ENCODE measurements at places on chromosomes 4 and X. TPM values are rescaled to one million over a fixed set of nuclear protein-coding genes. Genes with fewer than 3 reads are reported as not detected.

SAGE1 gene
- not detected for total RNA-seq

HTR2C gene
- not detected for total RNA-seq

TMA16 gene
- 29.6 TPM for total RNA-seq

SYNPO2 gene
- total RNA-seq = 0.46 TPM

MMGT1 gene
- total RNA-seq = 23.8 TPM

CFAP99 gene
- total RNA-seq = not detected

USP17L26 gene
- not detected for total RNA-seq

PCYT1B gene
- 2.2 TPM for total RNA-seq

PRSS12 gene
- total RNA-seq = 22.8 TPM

FHIP1A gene
- total RNA-seq = 19.1 TPM

SNCA gene
- total RNA-seq = 44.6 TPM

SNX25 gene
- 10.5 TPM for total RNA-seq

CCDC158 gene
- not detected for total RNA-seq

PAGE4 gene
- not detected for total RNA-seq

RASSF6 gene
- 1.2 TPM for total RNA-seq

DNA sequence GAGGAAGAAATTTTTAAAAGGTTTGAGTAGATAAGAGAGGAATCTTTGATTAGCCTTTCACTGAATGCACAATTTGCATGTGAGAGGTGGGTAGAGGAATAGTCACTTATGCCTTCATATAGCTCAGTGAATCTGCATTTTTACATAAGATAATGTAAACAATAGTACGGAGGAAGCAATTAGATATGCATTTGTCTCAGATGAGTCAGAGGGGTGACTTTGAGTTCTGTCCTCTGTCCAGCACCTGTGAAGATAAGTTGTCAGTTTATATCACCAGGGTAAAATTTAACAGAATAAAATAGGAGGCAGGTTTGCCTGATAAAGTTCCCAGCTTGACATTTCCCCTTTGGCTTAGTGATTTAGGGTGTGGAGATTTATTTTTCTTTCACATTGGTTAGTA lies 841.9 kb downstream of the PCDH18 start:
- no peak for DNase-seq

DNA sequence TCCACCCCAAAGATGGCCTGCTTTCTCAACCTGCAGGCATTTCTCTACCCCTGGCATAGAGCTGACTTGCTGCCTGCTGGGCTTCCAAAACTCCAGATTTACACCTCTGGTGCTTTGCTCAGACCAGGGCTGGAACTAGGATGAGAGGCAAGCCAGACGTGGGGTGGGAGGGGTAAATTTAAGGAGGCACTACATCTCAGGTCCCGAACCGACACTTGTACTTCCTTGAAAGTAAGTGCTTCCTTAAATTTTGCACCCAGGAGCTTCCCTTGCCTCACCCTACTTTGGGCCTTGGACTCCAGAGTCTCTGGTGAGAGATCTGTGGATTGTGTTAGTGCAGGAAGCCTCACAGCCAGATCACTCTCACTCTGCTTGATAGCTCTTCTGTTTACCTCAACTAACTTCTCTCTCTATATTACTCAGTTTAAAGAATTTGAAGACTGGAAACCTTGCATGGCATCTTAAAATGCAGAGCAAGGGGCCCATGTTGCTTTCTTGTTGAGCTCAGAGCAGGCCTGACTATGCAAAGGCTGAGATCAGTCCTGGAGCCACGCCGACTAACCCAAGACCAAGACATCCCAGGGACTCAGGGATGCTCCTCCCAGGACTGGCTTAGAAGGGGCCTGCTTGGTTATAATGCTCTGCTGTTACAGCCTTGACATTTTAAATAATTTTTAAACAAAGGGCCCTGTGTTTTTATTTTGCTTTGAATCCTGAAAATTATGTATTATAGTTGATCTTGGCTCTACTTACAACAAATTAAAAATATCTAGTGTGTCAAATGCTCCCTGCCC lies 145.0 kb upstream of the LEF1 start:
- no peak for DNase-seq

DNA sequence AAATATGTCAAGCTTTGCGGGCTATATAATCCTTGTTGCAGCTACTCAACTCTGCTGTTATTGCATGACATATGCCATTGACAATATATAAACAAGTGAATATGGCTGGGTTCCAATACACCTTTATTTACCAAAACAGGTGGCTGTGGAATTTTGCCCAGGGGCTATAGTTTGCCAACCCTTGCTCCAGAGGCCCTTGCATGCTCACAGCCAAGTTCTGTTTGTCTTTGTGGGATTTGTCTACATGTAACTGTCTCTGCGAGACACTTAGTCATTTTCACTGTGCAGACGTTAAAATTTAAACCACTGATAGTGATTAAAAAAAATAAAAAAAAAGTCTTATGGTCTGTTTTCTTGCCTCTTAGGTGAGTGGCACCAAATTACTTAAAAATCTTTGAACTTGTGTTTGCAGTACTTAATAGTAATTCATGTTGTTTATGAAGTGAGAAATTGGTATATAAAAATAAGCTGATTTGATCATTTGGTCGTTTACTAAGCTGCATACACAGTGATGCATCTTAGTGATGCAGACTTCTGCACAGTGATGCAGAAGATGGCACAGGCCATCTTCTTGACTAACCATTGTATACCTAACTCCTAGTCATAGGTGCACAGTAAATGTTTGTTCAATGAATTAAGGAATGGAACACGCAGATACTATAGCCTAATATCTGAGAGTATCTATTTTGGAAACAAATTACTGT lies 170.9 kb downstream of the FRMPD4 start:
- no peak for DNase-seq

DNA sequence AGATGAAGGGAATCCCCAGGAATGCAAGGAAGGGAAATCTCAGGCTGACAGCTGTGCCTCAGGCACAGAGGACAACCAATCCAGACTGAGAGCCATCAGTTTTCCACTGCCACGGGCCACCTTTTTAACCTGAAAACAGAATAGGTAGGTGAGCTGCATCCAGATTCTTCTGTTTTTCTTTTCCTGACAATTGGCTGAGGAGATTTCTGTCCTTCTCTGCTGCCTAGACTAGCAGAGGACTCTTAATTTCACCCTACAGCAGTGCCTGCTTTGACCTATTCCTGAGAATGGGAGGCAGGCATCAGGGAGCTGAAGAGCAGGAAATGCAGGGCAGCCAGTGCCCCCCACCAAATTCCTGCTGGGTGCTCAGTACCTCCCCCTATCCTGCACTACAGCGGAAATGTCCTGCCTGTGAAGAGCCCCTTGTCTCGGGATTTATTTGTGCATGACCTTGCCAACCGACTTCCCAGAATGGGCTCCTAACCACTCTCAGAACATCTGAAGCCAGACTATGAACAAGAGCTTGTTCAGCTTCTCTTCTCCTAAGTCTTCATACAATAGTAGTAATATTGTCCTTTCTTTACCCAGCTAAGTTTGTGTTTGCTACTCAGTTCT lies 65.1 kb downstream of the CASK start:
- DNase-seq = no peak

- no peak for DNase-seq
Observed at GRCh38 chr4:185016101-185016940, 2.0 kb upstream of the HELT start.

GRCh38 chrX:112868586-112868985 lies 28.0 kb upstream of the AMOT start:
- DNase-seq = no peak

- no peak for DNase-seq
Observed at GRCh38 chr4:5742388-5742787, 31.4 kb downstream of the EVC start.

DNA sequence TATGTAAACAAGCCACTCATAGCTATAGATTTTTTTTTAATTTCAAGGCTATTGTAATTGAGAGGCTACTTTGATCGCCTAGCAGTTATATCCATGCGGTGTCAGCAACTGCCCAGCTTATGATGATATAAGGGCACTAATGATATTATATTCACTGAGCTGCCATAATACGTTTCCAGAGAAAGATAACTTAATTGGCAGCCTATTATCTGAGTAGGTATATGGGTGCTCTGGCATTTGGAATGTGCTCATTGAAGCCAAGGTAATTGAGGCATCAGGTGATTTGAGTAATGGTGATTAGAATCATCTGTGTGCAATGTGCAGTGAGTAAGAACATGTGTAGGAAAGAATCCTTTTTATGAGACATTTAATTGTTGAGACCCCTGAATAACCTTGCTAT lies 490.0 kb downstream of the CENPC start:
- DNase-seq = no peak

DNA sequence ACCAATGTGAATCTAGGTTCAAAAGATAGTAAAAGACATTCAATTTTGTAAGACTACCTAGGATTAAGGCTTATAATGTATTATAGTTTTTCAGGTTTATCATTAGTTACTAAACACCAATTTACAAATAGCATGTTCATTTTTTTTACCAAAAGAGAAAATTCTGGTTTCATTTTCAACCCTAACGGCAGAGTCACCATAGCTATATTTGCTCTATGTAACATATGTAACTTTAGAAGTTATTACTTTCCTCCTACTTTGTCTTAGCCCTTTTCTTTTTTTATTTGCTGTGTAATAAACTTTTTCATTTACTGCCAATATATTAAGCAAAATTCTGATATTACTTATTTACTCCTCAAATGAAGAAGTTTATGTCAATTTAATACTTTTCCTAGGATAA lies 639.6 kb downstream of the ARAP2 start:
- no peak for DNase-seq

DNA sequence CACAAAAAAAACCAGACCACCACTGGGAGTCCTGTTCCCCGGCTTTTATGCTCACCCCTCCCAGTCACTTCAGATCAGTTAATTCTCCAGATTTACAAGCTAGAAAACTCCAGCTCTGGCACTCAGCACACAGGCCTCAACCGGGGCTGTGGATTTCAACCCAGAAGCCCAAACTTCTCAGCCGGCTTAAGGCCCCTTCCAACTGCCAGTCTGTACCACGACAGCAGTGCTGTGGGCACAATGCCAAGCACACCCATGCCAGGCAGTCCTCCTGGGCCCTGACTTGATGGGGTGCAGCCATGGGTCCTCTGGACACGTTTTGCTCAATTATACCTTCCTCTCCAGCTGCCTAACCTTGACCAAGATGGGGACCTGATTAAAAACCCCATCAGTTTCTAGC lies 12.2 kb downstream of the SOD3 start:
- DNase-seq = no peak

- no peak for DNase-seq
Observed at GRCh38 chr4:74297539-74297938, 10.7 kb upstream of the EPGN start.

DNA sequence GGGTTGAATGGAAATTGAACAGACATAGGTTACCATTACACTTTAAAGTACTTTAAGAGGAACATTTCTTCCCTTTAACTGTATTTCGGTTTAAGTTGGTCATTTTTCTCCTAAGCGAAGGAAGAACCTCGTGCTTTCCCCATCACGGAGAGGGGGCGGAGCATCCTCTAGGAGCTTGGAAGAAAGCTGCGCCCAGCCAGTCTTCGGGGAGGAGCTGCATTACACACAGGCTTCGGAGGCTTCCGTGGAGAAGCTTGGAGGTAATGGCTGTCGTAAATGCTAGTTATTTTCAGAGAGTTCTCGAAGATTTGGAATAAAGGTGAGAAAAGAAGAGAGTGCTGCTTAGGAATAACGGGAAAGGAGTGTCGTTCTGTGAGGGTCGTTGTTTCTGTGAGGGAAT lies at the start of gene PWWP3B:
PWWP3B (plus strand) TSS at position 199 of the 400 bp plus-strand sequence. CDS start 37,128 bp downstream, outside the sequence.
- peak; percentile 12 for DNase-seq

GRCh38 chrX:154902408-154902807 lies 16.3 kb downstream of the F8A1 start:
- DNase-seq = no peak

GRCh38 chr4:89413518-89413917 lies 105.9 kb upstream of the GPRIN3 start:
- DNase-seq = no peak

DNA sequence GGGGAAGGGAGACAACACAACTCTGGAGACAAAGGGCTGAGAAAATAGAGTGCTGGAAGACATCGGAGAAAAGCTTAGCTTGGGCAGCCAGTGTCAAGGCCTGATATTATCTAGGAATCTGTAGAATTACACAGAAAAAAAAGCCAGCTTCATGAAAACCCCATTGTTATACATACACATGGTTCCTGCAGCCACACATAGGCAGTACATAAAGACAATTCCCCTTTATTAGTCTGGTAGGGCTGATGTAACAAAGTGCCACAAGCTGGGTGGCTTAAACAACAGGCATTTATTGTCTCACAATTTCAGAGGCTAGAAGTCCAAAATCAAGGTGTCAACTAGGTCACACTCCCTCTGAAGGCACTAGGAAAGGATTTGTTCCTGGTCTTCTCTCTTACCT lies 503.5 kb downstream of the MID1IP1 start:
- no peak for DNase-seq

GRCh38 chr4:4866124-4866865 lies 6.8 kb downstream of the MSX1 start:
- DNase-seq = no peak

- DNase-seq = no peak
Observed at GRCh38 chr4:72582853-72583252, 13.8 kb upstream of the ADAMTS3 start.

DNA sequence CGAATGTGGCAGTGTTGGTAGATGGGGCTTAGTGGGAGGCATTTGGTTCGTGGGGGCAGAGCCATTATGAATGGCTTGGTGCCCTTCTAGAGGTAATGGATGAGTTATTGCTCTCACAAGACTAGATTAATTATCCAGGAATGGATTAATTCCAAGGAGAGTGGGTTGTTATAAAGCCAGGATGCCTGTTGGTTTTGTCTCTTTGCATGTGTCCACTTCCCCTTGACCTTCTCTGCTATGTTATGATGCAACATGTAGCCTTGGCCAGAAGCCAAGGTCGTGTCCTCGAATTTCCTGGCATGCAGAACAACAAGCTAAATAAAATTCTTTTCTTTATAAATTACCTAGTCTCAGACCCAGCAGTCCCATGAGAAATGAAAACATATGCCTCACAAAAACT lies 111.2 kb upstream of the PLS3 start:
- DNase-seq = no peak

DNA sequence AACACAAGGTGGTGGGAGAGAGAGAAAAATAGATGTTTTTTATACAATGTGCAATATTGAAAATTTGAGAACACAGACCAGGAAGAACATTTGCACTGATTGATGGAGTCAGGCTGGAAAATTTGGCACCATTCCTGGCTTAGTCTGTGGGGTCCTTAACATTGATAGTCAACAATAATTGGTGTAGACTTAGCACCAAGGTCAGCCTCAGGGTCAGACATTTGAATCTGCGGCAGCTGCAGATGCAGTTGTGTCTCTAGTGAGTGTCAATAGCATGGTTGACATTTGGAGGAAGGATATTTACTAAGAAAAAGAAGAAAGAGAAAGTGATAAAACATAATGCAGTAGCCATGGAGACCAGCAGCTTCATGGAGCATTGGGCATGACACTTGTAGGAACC lies 31.5 kb upstream of the GLRA3 start:
- DNase-seq = no peak

GRCh38 chrX:87961471-87961870 lies 443.9 kb downstream of the KLHL4 start:
- DNase-seq = no peak

DNA sequence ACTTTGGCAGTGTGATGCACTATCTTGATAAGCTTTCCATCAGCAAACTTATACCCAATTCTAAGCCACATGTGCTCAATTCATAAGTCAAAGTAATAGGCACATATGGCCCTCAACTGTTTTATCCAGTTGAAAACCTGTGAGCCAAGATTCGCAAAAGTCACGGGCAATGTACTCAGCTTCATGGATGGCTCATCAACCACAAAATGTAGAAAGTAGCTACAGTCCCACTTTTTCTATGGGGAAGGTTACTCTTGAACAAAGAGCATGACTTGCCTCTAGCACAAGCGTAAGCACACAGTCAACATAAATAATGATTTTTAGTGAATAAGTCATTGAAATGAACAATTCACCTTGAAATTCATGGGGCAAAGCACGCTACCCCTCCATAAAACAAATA lies 25.1 kb upstream of the DDX53 start:
- DNase-seq = no peak

Measured in foreskin keratinocyte (primary cell).